ENCODE measurements at places on chromosomes 6 and 20.

DNA sequence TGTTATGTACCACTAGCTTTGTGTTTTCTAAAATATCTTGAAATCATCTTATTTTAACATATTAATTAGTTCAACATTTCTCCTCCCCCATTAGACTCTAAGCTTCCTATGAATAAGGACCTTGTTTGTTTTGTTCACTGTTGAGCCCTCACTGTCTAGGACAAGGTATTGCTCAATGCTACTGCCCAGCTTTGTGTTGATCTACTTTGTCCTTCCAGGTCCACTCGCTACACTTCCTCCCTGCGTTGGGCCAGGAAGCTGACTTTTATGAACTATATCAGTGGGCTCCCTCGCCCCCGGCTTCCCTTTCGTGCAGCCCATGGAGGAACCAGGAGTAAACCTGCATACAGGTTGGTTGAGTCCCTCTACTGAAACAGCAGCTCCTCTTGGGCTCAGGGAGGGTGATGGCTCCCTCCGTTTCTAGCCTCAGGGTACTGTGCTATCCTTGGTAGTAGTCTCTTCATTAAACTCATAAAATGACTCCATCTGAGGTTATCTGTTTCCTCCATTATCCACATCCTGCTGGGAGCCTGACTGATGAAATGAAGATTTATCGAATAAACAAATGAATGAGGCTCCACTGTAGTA is 272.5 kb downstream of the CLIC5 start:
- no peak for DNase-seq

DNA sequence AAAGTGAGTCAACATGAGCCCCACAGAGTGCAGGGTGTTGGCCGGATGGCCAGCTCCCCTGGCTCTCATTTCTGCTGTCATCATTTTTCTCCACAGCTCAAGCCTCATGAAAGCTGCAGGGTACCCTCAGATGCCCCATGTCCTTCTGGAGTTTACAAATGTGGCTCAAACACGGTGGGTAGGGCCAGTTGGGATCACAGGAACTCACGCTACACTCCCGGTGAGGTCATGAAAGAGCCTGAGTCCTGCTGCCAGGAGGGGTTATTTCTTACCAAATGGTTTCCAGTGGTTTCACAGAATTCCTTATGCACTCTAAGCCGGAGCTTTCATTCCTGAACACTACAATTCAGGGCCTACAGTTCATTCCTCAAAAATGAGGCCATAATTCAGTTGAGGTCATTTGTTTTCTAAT is 78.7 kb downstream of the TMEM170B start:
- DNase-seq, result no peak

- DNase-seq, result no peak
Observed at GRCh38 chr6:5464099-5464885, 203.0 kb downstream of the FARS2 start.

DNA sequence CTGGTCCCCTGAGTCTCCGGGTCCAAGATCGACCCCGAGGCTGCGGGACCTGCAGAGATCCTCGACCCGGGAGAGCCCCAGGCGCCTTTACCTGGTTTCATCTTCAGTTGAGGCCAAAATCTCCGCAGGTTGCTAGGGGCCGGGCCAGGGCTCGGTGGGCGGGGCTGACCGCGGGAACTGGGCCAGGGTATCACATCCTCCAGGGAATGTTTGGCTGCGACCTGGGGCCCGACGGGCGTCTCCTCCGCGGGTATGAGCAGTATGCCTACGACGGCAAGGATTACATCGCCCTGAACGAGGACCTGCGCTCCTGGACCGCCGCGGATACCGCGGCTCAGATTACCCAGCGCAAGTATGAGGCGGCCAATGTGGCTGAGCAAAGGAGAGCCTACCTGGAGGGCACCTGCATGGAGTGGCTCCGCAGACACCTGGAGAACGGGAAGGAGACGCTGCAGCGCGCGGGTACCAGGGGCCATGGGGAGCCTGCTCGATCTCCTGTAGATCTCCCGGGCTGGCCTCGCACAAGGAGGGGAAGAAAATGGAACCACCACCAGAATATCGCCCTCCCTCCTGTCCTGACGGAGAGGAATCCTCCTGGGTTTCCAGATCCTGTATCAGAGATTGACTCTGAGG is 53.8 kb upstream of the POLR1H start:
- DNase-seq, result no peak

DNA sequence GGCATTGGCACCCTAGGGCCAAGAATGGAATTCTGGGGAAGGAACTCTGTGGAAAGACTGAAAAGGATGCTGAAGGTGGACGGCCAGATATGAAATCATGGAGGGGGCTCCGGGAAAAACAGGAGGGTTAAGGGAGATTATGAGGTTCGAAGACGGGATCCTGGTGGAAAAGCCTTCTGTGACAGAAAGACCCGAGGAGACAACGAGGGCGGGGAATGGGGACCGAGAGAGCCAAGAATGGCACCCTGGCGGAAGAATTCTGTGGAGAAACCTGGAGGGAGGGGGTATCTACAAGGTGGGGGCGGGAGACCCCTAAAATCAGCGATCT is 426 bp downstream of the TRMT6 start:
- no peak for DNase-seq

DNA sequence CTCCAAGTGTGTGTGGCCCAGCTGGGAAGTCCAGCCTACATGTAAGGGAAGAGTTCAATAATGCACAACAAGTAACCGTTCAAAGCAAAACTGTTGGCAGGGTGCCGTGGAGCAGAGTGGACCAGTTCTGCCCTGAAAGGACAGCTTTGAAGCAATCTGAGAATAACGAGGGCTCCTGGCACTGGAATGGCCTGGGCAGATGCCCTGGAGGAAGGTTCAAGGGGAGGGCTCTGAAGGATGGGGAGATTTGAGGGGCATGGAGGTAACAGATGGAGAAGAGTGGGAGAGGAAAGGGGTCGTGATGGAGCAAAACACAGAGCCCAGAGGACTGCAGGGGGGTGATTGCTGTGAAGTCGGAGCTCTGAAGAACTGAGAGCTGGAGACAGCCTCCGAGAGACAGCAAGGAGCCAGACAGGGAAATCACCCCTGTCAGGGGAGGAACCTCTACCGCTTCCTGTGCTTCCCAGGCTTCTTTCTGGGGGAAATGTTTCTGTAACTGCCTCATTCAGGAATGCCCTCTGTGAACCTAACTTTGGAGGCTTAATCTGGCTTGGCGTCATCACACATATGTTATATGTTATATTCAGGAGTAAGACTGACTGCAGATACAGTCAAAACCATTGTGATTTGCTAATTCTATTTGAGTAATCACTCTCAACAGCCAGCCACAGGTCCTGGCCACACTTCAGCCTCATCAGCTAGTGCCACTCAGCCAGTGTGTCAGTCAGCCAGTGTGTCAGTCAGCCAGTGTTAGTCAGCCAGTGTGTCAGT is 41.2 kb downstream of the ZC3H12D start:
- DNase-seq, result no peak

- DNase-seq, result no peak
Observed at GRCh38 chr20:50586531-50587232, 76.5 kb downstream of the PTPN1 start.

DNA sequence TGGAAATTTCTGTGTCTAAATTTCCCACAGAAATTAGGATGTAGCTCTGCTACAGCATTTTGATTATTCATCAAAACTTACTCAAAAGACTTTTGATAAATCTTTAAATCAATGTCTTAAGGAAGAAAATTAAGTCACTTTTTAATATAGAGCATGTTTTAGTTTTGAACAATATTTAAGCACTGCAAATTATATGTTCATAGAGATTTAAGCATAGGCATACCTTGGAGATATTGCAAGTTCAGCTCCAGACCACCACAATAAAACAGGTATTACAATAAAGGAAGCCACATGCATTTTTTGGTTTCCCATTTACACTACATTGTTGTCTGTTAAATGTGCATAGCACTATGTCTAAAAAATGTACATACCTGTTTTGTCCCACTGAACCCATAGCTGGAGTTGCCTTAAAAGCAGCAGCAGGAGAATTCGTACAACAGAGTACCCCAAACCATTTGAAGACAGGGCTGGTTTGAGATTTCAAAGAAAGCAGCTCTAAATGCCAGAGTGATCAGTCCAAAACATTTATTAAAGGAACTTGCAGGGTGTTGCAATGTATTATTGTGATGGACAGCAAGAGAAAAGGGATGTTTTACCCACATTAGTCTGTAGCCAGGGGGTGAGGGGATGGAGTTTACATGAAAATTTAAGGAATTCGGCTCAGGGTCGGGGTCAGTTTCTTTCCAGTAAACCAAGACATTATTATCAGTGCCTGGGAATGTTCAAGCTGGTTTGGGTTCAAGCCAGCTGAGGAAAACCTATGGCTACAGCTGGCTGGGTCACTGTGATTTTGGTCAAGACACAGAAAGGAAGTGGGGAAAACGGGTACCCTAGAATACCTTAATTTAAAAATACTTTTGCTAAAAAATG is 6.3 kb upstream of the LOC128125822 start:
- no peak for DNase-seq

GRCh38 chr6:16725145-16725864 is 36.0 kb downstream of the ATXN1 start:
- no peak for DNase-seq

- no peak for DNase-seq
Observed at GRCh38 chr6:128519132-128519930, 1.1 kb downstream of the PTPRK start.

All from activated naive CD4-positive, alpha-beta T cell (primary cell).